RKO (cell line): ENCODE measurements at places on chromosomes 5 and 9.
A peak's percentile ranks its signal among the peaks of the same experiment; 100 is the strongest.

- no peak for DNase-seq
Observed at GRCh38 chr9:6502399-6502798, 89.4 kb downstream of the UHRF2 start.

- no peak for DNase-seq
Observed at GRCh38 chr5:54171645-54172384, 138.6 kb downstream of the ARL15 start.

GRCh38 chr5:141703133-141703561 lies 21.1 kb upstream of the ARAP3 start:
- DNase-seq = no peak

DNA sequence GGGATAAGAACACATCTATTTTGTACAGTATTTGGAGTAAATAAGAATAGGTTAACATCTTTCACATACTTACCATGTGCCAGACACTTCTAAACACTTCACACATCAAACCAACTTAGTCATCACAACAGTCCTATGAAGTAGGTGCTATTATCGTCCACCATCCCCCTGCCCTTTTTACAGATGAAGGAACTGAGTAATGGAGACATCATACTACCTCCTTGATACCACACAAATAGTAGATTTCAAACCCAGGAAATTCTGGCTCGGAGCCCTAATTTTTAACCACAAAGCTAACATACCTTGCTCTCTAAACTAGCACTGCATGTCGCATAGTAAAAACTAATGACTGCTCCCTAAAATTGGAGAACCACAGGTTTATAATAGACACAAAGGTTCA lies 4.2 kb upstream of the ZNF366 start:
- DNase-seq = no peak

GRCh38 chr5:29113516-29113915 lies 2075.1 kb upstream of the CDH9 start:
- no peak for DNase-seq

DNA sequence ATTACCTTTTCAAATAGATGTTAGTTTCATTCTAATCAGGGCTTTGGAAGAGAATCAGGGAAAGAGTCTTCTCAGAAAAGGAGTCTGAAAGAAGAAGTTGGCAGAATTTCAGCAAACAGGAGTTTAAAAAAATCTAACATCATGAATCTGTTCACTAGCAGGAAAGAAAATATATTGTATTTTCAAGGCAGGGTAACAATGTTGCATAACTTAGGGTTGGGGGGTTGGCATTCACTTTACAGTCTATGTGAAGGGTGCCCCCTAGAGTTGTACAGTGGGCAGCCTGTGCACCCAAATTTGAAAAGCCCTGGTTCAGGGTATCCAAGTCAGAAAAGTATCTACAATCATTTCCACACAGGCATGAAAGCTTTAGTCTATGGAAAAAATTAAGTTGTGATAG lies 348.4 kb upstream of the SLC30A5 start:
- DNase-seq = no peak

DNA sequence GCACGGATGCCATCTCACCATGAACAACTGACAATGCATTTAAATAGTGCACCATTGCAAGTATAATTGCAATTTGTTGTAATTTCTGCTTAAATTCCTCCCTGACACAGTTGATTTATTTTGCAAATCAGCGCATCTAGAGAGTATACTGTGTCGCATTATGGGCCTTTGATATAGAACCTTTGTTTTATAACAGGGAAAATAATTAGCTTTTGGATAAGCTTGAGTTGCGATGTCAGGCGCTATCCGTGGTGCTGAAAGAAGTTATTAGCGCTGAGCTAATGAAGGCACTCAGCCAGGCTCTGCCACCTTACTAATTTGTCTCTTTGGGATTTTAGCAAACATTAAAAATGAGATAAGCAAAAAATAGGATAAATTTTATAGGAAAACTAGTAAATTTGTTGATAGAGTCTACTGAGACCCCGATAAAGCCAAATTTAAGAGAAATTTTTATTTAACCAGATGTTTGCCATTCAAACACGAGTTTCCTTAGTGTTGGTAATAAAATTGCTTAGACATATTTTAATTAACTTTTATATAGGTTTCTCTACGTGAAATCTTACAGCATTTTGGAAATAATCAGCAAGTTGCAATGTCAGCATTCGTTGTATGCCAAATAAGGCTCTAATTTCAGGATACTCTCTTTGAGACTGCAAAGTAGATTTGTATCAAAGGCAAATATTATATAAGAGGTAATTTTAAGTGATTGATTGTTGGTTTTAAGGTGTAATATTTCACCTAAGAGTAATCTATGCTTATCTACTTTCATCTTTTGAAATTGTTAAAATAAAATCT lies 355.5 kb downstream of the TLR4 start:
- DNase-seq = peak; percentile 65

- no peak for DNase-seq
Observed at GRCh38 chr5:172142709-172143215, 45.3 kb downstream of the STK10 start.

DNA sequence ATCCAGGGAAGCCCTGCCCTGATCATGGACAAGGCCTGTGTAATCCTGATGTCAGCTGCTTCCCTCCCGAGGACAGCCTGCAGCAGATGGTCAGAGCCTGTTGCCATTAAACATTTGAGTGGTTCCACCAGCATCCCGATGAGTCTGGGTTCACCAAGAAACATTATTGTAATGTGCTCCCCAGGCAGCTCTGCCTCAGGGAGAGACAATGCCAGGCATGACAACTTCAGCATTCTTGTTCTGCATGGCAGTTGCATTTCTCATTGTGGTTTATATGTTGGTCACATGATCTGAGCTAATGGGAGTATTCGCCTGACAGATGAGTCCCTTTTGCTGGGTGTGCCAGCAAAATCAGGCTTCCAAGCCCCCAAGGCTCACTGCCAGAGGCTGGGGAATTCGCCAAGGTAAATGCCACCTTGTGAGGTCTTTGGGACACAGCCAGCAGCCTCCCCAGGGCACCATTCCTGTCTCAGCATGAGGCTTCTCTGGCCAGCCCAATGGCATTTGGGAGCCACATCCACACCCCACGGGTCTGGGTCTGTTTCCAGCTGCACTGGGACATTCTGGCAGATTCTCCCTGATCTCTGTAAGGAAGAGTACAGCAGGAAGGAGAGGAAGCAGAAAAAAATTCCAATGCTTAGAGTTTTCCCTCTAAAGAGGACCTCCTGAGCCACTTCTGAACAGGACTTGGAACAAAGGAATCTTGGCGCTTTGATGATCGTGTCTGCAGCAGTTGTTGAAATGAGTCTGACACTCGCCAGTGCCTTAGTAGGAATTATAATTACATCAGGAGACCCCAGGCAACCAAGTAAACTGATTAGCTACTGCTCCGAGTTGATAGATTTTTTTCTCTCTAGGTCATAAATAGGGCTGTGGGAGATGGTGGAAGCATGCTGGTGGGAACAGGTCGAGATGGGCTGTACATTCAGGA lies 18.7 kb downstream of the KCNIP1 start:
- DNase-seq = no peak

DNA sequence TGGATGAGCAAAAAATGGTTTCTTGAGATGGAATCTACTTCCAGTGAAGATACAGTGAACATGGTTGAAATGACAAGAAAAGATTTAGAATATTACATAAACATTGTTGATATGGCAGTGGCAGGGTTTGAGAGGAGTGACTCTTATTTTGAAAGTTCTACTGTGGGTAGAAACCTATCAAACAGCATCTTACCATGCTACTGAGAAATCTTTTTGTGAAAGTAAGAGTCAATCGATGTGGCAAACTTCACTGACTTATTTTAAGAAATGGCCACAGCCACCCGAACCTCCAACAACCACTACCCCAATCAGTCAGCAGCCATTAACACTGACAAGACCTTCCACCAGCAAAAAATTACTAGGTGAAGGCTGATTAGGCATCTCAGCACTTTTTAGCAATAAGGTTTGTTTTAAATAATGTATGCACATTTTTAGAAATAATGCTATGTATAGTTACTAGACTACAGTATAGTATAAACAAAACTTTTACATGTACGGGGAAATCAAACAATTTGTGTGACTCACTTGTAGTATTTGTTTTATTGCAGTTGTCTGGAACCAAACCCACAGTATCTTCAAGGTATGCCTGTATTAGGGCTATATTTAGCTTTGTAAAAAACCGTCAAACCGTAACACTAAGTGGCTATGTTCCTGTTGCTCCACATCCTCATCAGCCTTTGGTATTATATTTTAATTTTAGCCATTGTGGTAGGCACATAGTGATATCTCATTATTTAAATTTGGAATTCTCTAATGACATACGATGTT lies 30.6 kb upstream of the ADAMTS6 start:
- no peak for DNase-seq

- no peak for DNase-seq
Observed at GRCh38 chr5:32241034-32241783, 67.1 kb upstream of the GOLPH3 start.

DNA sequence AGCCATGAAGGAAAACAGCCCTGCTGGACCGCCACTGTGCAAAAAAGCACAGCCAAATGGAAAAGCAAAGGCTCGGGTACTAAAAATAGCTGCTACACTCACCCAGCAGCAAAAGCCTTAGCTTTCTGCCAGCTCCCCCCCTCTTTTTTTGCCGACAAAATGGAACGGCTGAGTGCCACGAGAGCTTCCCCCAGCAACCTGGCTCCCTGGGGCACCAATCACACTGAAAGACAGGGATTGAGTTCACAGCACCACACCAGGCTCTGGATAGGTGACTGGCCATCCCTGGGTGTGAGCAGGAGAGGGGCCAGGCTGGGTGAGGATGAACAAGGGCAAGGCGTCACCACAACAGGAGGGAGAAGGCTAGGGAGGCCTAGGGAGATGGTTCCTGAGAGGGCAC lies 66.7 kb downstream of the SIL1 start:
- DNase-seq = no peak

DNA sequence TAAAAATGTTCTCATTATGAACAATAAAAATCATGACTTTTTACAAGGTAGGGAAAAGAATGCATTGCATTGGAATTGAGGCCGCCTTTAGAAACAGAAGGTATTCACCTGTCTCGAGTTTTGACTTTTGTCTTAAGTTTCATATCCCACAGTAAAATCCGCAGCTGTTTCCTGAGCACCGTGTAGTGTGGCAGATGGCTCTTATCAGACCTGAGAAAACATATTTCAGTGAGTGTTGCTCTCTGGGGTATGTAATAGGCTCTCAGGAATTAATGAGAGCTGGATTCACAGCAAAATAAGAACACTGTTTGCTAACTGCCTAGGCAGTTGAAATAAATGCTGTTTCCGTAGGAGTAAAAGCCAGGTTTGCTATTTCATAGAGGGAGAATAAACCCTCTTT lies 221.4 kb downstream of the CFAP90 start:
- no peak for DNase-seq

GRCh38 chr5:38743562-38743961 lies 102.2 kb upstream of the OSMR start:
- DNase-seq = no peak

- DNase-seq = peak; percentile 78
Observed at GRCh38 chr9:128001779-128002298, 21.1 kb upstream of the EEIG1 start.

- no peak for DNase-seq
Observed at GRCh38 chr9:129182122-129182521, 4.1 kb upstream of the IER5L start.

DNA sequence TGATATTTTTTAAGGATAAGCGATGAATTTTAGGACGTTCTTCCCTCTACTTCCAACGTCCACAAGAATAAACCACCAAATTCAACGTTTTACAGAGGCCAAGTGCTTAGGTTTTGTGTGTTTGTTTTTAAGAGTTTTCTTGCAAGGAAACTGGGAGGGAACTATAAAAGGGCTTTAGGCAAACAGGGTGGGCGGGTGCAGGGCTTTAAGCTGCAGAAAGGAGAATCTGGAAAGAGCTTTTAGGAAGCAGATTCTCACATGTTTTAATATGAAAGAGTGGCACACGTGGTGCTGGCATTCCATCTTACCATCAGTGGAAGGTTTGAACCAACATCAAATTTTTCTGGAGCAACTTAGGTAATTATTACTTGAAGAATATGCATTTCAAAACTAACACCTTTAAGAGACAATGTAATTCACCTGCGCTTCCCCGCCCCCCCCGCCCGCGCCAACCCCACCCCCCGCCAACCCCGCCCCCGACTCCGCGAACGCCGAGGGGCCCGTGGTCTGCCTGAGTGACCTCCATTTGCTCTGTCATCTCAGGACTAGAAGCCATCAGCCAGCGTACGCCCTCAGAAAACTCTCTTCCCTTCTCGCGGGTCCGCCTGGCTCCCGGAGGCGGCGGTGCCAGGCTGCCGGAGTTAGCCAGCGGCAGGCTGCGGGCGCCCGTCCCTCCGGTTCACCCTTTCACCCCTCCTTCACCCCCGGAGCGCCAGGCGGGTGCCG lies 911 bp upstream of the PIK3R1 start:
- peak; percentile 36 for DNase-seq

- DNase-seq = no peak
Observed at GRCh38 chr5:168023191-168023590, 268.3 kb upstream of the WWC1 start.

DNA sequence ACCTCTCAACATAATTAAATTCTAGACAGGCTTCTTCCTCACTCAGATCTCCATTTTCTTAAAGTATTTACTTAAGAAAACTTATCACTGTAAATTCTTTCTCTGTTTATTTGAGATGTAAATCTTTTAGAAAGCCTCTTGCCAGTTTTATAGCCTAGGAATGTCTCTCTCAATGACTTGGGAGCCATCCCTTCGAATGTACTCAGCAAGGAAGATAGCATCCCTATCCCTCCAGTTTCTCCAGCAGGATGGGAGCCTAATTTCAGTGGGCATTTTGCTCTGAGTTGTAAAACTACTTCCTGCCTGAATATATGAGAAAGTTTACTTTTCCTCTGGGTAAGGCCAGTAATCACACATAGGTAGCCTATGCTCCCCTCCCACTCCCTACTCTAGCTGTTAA lies 558.5 kb upstream of the ARRDC3 start:
- no peak for DNase-seq

DNA sequence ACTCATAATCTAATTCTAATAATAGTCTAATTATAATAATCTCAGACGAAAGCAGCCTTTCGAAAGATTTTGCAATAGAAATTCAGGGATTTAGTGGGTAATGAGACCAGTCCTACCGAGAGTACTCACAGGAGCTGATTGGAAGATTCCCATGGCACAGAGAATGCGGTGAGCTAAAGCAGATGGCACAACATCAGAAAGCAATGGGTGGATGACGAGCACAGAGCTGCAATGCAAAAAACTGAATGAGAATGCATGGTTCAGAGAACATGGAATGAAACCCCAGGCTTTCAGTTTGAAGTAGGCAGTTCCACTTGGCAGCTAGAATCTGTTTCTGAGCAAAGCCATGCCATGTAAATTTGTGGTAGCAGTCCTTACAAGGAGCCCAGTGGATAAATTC lies 78.2 kb upstream of the SPINK5 start:
- no peak for DNase-seq

GRCh38 chr9:97737429-97737828 lies 40.3 kb upstream of the XPA start:
- no peak for DNase-seq

GRCh38 chr5:8726383-8727036 lies 819.4 kb downstream of the SEMA5A start:
- DNase-seq = no peak

DNA sequence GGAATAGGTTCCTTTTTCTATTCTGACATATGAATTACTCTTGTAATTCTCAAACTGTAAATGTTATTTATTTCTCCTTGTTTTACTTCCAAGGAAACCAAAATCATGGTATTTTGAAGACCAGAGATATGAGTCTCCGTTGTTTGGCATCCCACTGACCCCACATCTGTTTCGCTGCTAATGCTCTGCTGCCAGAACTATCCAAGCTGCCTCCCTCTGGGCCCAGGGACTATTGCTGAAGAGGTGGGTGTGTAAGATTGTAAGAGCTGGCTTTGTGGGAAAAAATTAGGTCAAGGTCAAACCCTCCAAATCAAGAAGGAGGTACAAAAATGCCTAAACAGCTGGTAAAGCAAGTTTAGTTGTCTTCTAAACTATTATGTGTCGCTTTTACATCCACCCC lies 129.4 kb upstream of the MYO10 start:
- DNase-seq = no peak
